ENCODE measurements at places on chromosomes 2 and 18. TPM values are rescaled to one million over a fixed set of nuclear protein-coding genes. Genes with fewer than 3 reads are reported as not detected.
A peak's percentile ranks its signal among the peaks of the same experiment; 100 is the strongest.

DNA sequence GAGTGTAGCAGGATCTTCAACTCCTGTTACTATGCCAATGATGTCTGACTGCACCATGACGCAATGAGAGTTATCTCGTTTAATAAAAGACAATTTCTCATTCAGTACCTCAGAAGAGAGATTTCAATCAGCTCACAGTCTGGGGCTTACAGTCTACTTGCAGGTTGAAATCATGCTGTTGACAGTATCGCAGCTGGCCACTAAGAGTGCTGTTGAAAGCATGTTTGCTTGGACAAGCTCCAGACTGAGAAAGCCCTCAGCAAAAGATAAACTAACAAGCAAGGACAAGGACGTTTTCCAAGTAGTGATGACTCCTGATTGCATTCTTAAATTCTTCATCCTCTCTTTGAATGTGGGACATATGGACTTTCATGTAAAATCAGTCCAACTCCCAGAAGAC is 145.2 kb upstream of the SYT4 start:
- no peaks in the 10 kb centered on the region for H3K4me1 ChIP-seq
- no peaks in the 10 kb centered on the region for H3K27me3 ChIP-seq
- no peaks in the 10 kb centered on the region for H3K36me3 ChIP-seq
- no peak overlapping the region for H3K4me3 ChIP-seq
- DNase-seq, result peak; percentile 7

DNA sequence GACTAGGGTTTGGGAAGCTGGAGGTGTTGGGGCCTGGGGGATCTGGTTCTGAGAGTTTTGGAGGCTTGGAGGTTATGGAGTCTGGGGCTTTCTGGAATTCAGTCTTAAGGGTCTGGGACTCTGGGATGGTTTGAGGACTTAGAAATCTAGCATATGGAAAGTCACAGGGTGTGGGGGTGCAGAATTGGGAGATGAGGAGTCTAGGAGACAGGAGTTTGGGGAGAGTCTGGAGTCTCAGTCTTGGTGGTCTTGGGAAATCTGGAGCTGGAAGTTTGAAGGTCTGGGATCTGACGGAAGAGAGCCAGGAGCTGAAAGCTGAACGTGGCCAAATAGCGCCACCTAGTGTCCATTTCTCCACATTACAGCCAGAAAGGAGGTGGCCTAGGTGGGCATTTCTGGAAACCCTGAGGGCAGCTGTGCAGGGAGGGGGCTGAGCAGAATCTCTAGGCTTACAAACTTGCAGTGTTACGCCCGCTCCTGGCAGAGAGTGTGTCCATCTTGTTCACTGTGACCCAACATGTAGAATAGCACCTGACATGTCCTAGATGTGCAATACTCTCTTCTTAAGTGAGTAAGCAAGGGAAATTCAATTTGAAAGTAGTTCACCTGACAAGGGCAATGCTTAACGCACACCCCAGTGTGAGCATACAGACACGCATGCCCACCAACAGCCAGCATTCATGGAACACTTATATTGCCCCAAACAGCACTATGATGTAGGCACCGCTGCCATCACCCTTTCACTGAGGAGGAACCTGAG is 204.8 kb downstream of the TFCP2L1 start:
- no peak overlapping the region for H3K27ac ChIP-seq
- H3K4me1 ChIP-seq, result peaks cover 4% of the 10 kb centered on the region
- H3K27me3 ChIP-seq, result peaks cover 8% of the 10 kb centered on the region
- peak; percentile 62 for DNase-seq
- no peaks in the 10 kb centered on the region for H3K36me3 ChIP-seq

The ABHD3 gene
- total RNA-seq, result 1.6 TPM

- no peaks in the 10 kb centered on the region for H3K36me3 ChIP-seq
- H3K27ac ChIP-seq, result no peak overlapping the region
- no peak for DNase-seq
- no peaks in the 10 kb centered on the region for H3K4me1 ChIP-seq
Measured at GRCh38 chr18:35413163-35413511, 36.0 kb upstream of the ZNF396 start.

DNA sequence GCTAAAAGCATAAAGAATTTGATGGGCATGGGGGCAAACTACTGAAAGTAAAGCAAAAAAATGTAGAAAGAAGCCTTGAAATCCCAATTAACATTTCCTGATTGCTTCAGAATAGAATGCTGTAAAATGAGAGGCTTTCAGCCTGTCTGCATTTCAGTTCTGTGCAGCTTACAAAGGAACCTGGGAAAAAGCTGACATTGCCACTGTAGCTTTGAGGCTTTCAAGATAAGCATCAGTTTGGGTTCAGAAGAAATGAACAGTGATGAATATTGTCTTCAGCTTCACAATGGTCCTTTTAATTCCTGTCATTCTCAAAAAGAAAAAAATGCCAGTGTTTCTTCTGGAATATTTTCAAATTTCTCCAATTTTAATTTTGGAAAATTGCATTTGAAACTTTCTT is 242.7 kb downstream of the LRRTM1 start:
- H3K27me3 ChIP-seq, result no peaks in the 10 kb centered on the region
- H3K36me3 ChIP-seq, result no peaks in the 10 kb centered on the region
- no peaks in the 10 kb centered on the region for H3K4me1 ChIP-seq
- DNase-seq, result no peak

The EPAS1 gene
- total RNA-seq, result 162 TPM

DNA sequence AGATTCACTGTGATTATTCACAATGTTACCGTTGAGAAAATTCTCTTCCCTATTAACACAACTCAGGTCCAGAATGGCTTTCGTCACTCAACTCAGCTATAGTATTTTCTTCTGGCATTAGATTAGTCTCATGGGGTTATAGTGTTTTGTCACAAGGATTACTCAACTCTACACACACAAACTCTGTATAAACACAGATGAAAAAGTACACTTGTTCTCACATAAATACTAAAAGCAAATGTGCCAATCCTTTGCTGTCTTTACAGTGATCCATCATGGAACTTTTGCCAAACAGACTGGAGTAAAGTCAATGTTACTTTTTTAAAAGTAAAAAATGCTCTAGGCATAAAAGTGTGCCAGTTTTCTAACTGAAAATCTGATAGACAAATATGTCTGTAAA is 267.6 kb downstream of the RBM43 start:
- H3K4me3 ChIP-seq, result no peak overlapping the region
- no peaks in the 10 kb centered on the region for H3K36me3 ChIP-seq
- no peak for DNase-seq
- H3K27me3 ChIP-seq, result no peaks in the 10 kb centered on the region

DNA sequence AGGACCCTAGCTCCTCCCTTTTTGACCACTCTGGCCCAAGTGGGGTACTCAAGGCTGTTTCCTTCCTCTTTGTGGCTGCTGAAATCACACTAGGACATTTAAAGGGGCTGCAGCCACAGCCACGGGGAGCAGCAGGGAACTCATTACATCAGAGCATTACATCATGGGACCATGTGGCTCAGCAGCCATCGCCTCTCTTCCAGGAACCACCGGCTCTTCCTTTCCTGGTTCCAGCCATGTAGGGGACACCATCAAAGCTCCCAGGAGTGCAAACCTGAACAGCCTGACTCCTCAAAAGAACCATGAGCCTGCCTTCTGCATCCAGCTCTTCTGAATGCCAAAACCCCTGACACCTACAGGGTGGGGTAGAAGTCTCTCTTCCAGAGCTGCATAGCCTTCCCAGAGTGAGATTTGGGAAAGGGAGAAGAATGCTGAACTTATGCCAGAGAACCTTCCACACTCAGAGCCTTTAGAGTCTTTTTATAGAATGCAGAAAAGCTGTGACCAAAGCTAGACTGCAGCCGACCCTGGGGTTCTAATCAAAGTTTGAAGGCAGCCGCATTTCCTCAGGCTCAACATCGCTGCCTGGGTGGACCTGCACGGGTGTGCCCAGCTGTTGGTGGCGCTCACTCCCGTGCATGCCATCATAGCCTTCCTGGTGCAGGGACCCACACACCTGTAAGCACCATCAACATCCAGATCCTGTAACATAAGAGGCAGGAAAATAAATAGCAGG is 121.7 kb downstream of the KLHL29 start:
- H3K4me3 ChIP-seq, result no peak overlapping the region
- DNase-seq, result no peak
- H3K27ac ChIP-seq, result no peak overlapping the region
- H3K27me3 ChIP-seq, result no peaks in the 10 kb centered on the region

GRCh38 chr2:147049957-147050356 is 794.9 kb upstream of the ACVR2A start:
- no peaks in the 10 kb centered on the region for H3K36me3 ChIP-seq
- H3K27ac ChIP-seq, result no peak overlapping the region
- no peaks in the 10 kb centered on the region for H3K4me1 ChIP-seq
- no peaks in the 10 kb centered on the region for H3K27me3 ChIP-seq
- no peak overlapping the region for H3K4me3 ChIP-seq
- DNase-seq, result no peak

DNA sequence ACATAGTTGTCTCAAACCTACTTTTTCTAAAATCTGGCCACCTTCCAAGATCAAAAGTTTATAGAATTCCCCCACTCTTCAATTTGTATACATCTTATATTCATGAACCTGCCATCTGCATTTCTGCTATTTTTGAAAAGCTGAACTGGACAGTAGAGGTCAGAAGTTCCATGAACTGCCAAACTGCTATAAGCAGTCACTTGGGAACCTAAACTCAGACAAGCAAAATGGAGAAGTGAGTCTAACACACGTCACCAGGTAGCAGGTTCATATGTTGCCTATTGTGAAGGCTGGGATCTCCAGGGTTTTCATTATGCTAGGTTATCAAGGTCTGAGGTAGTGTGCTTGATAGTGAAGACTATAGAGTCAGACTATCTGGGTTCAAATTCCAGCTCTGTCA is 2.0 kb upstream of the MYO1B start:
- H3K36me3 ChIP-seq, result no peaks in the 10 kb centered on the region
- no peak for DNase-seq
- H3K4me1 ChIP-seq, result peaks cover 27% of the 10 kb centered on the region
- no peaks in the 10 kb centered on the region for H3K27me3 ChIP-seq
- no peak overlapping the region for H3K27ac ChIP-seq

The TDRD15 gene
- total RNA-seq, result 0.33 TPM

DNA sequence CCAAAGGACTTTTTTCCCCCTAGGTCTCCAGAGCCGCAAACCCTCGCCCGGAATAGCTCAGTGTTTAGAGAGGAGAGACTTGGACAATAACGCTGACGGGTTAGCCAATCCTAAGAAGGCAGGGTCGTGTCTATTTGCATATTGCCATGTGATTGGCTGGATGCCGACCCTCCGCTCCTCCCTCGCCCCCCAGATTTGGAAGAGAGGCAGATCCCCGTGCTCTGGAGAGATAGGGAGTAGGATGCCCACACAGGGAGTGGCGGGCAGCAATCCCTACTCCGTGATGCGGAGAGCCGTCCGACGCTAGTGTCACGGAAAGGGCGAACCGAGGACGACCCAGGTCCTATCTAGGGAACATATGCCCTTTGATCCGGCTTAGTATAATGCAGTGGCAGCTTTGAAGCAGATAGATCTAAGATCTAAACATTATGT is 1.4 kb downstream of the WNT6 start:
- H3K36me3 ChIP-seq, result no peaks in the 10 kb centered on the region
- no peak overlapping the region for H3K4me3 ChIP-seq
- peaks cover 24% of the 10 kb centered on the region for H3K4me1 ChIP-seq

GRCh38 chr18:8765783-8766463 is 60.6 kb downstream of the MTCL1 start:
- no peaks in the 10 kb centered on the region for H3K27me3 ChIP-seq
- no peak overlapping the region for H3K27ac ChIP-seq
- H3K4me1 ChIP-seq, result no peaks in the 10 kb centered on the region
- no peak for DNase-seq
- no peak overlapping the region for H3K4me3 ChIP-seq

DNA sequence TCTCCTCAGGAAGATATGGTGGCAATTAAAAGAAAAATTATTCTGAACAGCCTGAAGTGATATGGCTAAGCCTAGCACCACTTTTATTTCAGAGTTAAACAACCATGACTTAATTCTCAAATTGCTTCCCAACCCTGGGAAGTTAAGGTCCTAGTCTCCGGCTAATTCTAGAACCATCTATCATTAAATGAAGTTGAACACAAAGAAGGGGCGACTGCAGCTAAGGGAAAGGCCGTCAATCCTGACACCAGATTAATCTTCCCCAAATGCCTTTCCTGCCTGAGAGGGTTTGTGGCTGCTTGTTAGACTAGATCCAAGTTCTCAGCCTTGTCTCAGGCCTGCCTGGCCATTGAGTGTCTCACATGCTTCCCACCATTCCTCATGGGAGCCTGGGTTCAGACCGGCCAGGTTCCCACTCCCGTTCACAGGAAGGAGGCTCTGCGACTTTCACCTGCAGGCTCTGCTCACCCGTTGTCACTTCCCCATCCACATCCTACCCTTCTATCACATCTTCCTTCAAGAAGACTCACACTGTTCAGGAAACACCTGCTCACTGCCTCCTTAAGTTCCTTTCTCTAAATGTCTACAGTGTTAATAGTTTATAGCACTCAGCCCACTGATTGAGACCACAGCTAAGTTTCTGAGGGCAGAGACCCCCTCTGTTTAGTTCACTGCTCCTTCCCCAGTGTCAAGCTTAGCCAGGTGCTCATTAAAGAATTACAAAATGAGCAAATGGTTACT is 282.9 kb upstream of the REV1 start:
- DNase-seq, result no peak
- no peak overlapping the region for H3K27ac ChIP-seq
- no peaks in the 10 kb centered on the region for H3K4me1 ChIP-seq
- no peak overlapping the region for H3K4me3 ChIP-seq

- no peak for DNase-seq
- no peaks in the 10 kb centered on the region for H3K27me3 ChIP-seq
- H3K4me1 ChIP-seq, result no peaks in the 10 kb centered on the region
- no peak overlapping the region for H3K4me3 ChIP-seq
- no peak overlapping the region for H3K27ac ChIP-seq
- H3K36me3 ChIP-seq, result no peaks in the 10 kb centered on the region
Measured at GRCh38 chr2:156867201-156867600, 390.3 kb upstream of the GALNT5 start.

DNA sequence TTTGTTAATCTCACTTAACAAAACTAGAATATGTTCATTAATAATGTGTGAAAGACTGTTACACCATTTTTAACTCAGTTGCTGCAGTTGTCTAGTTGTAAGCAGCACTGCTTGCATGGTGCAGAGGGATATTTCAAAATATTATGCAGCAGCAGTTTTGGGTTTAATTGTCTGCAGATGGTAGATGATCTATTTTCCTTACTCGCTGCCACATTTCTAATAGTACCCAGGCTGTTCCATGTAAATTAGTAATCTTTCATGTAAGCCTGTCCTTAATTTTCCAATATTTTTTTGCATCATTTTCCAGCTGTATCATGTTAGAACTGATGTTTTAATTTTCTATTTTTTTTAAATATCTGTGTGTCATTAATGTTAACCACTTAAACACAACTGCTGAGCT is 488.1 kb upstream of the RAB12 start:
- H3K27me3 ChIP-seq, result no peaks in the 10 kb centered on the region
- no peaks in the 10 kb centered on the region for H3K36me3 ChIP-seq
- DNase-seq, result no peak
- H3K27ac ChIP-seq, result no peak overlapping the region
- peaks cover 4% of the 10 kb centered on the region for H3K4me1 ChIP-seq
- no peak overlapping the region for H3K4me3 ChIP-seq

The MAPK4 gene
- 1.0 TPM for total RNA-seq

The CXCR1 gene
- not detected for total RNA-seq

- H3K4me1 ChIP-seq, result no peaks in the 10 kb centered on the region
- H3K27ac ChIP-seq, result no peak overlapping the region
- H3K36me3 ChIP-seq, result no peaks in the 10 kb centered on the region
- H3K4me3 ChIP-seq, result no peak overlapping the region
Measured at GRCh38 chr2:64982311-64982857, 6.8 kb upstream of the SLC1A4 start.

Data from body of pancreas (tissue), 4 donors.